Neural progenitor cell (in vitro differentiated cells): ENCODE measurements at places on chromosomes 3 and 15. TPM values are rescaled to one million over a fixed set of nuclear protein-coding genes. Genes with fewer than 3 reads are reported as not detected.

Gene DLL4
- total RNA-seq: 0.12 TPM in 1 of 2 replicates, not detected in the other

Gene DRD3
- not detected in 2 replicates for total RNA-seq

Gene CAMKV
- total RNA-seq: 10.8 and 12.1 TPM in 2 replicates

Gene GOLGA6A
- total RNA-seq: 0.04 and 0.59 TPM in 2 replicates

Gene RTP4
- total RNA-seq: not detected in 2 replicates

Gene TMEM45A
- 53.8 and 82.7 TPM in 2 replicates for total RNA-seq
